ENCODE measurements at places on chromosomes 12 and 14.

DNA sequence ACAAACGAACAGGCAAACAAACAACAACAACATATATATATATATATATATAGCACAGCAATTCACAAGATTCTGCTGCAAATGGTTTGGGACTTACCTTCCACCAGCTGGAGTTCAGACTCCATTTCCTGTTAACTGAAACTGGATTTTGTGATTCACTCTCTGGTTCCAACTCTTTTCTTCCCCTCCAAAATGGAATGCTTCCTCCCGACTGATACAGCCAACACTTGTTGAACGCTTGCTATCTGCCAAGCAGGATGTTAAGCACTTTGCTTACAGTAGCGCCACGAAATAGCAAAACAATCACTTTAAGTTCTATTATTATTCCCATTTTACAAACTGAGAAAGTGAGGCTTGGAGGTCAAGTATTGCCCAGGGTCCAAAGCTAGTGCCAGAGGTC, 116.0 kb upstream of the TMEM132C start:
- no peak for DNase-seq

- no peak for DNase-seq
Observed at GRCh38 chr12:599756-600155, 63.5 kb downstream of the NINJ2 start.

DNA sequence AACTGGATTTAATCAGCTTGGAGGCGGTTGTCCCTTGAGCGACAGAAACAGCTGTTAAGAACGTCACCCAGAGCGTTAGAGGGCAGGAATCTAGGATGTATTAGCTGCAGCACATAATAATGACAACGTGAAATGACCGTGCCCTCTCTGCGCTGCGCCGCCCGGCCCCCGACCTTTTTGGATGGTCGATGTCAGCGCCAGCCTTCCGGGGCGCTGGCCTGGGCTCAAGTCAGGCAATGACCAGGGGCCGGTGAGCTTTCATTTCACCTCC, 427 bp upstream of the TMEM120B start:
- peak; percentile 10 for DNase-seq

DNA sequence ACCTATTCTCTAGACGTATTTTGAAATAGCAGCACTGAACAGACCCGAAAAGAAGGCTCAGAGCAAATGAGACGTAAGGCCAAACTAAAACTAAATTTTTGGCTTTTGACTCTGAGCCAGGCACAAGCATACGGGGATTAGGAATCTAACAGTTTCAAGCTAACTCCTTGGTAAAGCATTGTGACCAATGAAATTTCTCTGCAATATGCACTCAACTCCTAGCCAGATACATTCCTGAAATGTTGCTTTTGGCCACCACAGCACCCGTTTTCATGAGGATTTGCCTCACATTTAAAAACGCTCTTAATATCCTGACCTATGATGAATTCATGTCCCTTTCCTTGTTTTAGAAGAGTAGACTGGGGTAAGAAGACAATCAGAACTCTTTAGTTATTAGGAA, 53.1 kb upstream of the NPFF start:
- no peak for DNase-seq

- no peak for DNase-seq
Observed at GRCh38 chr12:24600551-24600950, 348.4 kb downstream of the BCAT1 start.

DNA sequence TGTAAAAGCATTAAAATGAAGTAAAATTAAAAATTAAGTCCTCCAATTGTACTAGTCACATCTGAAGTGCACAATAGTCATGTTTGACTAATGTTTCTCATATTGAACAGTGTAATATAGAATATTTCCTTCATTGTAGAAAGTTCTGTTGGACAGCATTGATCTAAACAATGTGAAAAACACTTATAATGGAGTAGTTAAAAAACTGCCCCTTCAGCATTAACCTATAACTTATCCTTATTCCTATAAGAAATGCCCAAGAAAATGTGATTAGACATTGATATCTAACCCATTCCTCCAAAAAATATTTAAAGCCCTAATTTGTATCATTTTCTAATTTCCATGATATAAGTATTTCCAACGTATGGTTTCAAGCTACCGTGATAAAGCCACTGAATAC, 210.7 kb downstream of the RASSF9 start:
- no peak for DNase-seq

DNA sequence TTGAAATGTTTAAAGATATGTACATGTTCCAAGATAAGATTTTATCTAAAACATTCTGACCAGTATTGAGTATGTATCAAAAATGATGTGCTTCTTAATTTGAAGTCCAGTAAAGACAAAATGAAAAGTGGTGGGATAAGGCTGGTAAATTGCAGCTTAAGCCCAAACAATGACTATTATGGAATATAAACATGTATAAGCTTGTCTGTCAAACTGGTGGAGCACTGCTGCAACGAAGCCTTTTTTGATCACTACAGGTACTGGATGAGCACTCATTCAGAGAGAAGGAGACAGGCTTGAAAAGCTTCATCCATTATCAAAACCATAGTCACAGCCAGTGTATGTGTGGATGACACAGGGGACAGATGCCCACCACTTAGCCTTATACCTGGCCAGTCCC, 138.4 kb downstream of the ATP23 start:
- DNase-seq = no peak

DNA sequence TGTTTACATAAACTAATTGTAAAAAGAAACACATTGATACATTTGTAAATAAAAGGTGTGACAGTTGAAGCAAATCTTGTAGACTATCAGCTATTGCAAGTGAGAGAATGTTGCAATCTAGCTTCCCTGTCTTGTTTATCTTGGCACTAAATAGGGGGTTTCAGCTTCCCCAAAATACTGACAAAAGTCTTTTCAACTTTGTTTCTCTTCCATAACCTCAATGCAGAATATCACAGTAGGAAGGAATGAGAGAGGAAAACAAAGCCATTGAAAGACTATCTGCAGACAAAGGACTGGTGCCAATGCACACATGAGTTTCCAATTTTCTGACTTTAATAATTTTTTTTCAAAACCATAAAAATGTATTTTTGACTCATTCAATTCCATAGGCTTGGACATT, 886.2 kb upstream of the MGAT4C start:
- no peak for DNase-seq
